ENCODE measurements at places on chromosomes 5 and 9.

DNA sequence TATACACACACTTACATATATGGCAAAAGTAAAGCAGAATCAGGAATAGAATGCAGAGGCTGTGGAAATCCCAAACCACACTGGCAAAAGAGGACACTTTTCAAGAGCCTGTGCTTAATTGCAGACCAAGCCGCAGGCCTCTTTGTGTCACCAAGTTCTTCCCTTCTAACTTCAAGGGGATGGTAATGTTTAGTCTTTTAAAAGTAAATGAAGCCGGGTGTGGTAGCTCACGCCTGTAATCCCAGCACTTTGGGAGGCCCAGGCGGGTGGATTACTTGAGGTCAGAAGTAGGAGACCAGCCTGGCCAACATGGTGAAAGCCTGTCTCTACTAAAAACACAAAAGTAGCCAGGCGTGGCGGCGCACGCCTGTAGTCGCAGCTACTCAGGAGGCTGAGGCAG is 28.7 kb downstream of the ROR2 start:
- DNase-seq: no peak

- no peak for DNase-seq
Observed at GRCh38 chr5:139975942-139976341, 67.2 kb downstream of the NRG2 start.

DNA sequence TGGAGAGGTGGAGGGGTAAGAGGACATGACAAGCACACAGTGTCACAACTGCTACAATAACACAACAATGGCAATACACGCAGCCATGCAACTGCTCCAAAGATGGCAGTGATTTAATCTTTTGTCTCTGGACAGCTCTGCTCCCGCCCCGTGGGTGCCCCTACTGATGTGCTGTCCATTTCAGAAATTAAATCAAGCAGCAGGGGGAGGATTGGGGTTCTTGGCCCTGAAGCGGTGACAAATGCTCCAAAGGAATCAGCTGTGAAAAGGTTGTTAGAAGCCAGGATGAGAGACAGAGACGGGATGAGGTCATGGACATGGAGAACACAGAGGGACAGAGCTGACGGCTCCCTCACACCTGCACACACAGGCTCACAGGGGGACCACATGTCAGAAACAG is 22.6 kb downstream of the CNTFR start:
- no peak for DNase-seq

DNA sequence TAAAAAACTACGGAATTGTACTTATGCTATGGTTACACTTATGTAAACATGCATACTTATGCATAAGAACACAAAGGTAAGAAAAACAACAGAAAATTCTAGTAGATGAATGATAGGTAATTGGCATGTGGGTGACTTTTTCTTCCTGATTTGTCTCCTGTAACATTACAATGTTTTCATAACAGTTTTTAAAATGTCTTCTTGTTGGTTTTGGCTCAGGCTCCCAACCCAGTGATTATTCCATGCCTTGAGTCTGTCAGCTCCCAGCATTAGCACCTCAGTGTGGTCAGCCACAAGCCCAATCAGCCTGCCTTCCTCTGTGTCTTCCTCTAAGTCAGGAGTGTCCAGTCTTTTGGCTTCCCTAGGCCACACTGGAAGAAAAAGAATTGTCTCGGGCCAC is 7.9 kb upstream of the FOXE1 start:
- DNase-seq: no peak
